ENCODE measurements at places on chromosomes 5 and 9.

DNA sequence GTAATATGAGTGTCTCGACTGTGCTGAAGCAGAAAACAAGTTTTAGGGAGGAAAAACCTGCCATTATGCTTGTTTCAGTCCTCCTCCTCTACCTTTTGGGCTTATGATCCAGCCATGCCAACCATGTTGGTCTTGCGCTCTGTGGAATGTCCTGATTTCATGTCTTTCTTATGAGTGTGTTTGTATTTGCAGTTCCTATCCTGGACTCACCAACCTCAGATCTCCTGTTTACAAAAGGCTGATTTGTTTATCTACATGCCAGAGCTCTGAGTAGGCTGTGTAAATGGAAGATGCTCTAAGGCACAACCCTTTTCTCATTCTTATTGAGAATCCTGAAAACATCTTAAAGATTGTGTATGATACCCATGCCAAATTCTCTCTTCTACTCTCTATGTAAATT lies 138.6 kb downstream of the ARHGEF28 start:
- no peak for DNase-seq

DNA sequence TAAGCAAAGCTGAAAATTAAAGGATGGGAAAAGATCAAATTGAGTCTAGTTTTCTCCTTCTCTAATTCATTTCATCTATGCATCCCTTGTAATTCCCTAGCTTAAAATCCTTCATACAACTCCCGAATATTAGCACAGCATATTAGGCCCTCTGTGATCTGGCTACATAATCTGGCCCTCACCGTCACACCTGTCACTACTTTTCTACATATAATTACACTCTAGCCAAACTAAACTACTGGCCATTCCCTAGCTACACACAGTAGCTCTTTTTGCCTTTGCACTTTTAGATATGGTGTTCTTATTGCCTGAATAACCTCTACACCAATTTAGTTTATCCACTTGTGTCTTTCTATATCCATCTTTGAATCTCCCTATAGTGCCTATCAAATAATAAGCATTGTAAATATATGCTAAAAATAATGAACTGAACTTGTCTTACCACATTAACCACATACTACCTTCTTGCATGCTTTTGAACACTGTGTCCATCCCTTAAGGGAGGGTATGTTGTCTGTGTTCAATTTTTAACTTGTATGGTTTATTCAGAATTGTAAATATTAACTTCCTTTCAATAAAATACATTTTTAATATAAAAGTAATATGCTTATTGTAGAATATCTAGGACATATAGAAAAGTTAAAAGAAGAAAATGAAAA lies 15.9 kb downstream of the RANBP6 start:
- no peak for DNase-seq

DNA sequence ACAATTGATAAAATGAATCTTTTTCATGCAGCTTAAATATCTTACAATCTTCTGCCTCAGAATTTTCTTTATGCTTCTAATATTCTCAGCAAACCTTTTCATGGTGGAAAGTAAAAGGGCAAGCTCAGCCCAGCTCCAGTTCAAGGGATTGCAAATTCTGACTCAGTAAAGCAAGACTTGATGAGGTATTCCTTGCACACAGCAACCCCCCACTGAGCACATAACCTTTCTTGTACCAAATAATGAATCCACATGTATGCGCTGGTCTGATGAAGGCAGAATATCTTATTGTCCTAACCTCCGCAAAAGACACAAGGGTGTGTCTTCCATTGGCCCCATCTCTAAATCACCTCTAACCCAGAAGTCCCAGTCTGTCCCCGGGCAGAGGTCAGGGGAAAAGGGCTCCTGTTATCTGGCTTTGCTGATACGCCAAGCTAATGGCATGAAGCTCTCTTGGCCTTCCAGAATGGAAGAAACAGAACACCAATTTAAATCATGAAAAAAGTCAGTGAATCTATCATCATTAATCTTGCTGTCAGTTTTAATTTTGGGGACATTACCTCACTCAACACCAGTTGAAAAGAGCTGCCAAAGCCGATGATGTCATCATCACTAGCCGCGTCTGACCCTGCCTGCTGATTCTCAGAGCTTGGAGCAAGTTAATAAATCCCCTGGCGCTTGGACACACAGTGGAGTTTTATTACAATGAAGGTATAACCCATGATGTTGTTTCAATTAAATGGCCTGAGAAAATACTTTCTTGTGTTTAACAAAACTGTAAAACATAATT lies 592.5 kb upstream of the CLINT1 start:
- DNase-seq, result no peak

DNA sequence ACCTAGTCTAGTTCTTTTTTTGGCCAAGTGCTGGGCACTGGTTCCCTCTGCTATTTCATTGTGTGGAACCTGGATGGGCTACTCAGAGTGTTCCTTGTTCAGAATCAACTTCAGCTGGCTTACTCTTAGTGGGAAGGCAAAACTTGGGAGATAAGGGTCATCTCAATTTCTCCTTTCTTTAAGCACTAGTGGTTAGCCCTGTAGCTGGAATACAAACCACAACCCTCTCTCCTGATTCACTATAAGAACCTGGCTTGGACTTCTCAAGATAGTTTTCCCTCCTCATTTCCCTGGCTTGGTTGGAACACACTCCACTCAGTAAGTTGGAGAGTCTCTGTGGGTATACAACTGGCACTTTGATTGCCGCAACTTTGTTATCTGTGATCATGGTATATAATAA lies 35.1 kb downstream of the GRIA1 start:
- no peak for DNase-seq

- DNase-seq, result no peak
These were observed 83.8 kb downstream of the SEMA4D start for GRCh38 chr9:89413963-89414638.

DNA sequence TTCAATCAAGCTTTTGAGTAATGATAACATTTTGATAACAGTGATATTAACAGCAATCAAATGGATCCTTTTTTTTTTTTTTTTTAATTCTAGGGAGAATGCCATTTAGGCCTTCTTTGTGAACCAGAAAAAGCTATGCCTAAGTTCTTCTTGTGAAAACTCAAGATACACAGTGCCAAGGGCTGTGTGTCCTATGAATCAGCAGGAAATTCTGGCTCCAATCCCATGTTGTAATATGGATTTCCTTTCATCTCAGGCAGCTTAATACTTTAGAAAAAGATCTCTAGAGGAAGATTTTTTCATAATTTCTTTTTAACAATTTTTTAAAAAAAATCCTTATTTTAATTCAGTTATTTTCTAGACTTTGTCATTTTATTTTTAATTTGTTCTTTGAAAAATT lies 96.1 kb downstream of the NUDT12 start:
- DNase-seq, result no peak

- DNase-seq, result no peak
These were observed 75.7 kb upstream of the SH3GL2 start for GRCh38 chr9:17503196-17503595.

DNA sequence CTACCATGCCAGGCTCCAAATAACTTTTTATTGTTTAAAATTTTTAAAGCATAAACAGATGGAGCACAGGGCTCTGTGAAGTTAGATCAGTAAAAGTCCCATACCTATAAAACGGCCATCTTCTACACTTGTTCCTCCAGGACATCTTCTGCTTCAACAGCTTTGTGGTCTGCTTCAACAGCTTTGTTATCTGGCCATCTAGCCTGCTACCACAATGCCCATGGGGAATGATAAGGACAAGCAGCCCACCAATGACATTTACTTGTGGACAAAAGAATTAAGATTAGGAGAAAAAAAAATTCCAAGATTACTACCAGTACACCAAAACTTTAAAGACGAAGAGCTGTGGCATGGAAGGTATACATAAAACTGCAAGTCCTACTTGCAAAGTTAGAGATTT lies 2.2 kb upstream of the VPS13A start:
- DNase-seq, result no peak

GRCh38 chr5:337563-338130 lies 16.1 kb downstream of the AHRR start:
- DNase-seq, result no peak

GRCh38 chr5:173618927-173619519 lies 2.6 kb upstream of the BOD1 start:
- DNase-seq, result no peak

DNA sequence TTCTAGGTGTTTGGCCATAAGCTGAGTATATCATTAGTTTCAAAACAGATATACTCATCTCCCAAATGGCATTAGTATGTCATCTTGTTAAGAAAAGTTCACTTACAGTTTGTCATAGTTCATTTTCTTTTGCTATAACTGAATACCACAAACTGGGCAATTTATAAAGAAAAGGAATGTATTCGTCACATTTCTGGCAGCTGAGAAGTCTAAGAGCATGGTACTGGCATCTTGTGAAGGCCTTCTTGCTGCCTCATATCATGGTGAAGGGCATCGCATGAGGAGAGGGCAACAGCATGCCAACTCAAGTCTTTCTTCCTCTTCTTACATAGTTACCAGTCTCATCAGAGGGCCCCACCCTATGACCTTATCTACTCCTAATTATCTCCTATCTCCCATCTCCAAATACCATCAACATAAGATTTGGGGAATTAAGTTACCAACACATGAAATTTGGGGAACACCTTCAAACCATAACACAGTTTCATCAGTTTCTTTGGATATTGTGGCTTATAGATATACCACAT lies 20.4 kb upstream of the ITGA1 start:
- DNase-seq, result no peak

DNA sequence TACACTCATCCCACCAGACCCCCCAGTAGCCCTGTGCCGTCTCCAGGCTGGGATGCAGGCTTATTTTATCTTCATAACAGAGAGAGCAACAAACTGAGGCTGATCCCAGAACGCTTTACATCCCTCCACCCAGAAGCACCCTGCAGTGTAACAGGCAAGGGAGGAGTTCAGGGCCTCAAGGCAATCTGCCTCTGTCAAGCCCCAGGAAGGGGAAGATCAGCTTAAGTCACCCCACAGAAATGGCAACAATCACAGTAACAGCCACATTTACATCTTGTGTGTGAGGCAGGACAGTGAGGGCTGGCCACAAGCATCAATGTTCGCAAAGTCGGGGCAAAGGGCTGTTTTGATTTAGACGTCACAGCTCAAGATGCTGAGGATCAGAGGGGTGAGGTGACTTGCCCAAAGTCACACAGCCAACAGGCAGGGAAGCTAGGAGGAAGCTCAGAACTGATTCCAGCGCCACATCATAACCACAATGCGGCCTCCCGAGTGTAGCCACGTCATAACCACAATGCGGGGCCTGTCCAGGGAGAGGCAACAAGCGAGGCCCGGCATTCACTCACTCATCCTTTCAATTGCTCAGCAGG lies 14.4 kb downstream of the STK10 start:
- DNase-seq, result no peak

- no peak for DNase-seq
These were observed 36.4 kb downstream of the FSD1L start for GRCh38 chr9:105484226-105484625.

DNA sequence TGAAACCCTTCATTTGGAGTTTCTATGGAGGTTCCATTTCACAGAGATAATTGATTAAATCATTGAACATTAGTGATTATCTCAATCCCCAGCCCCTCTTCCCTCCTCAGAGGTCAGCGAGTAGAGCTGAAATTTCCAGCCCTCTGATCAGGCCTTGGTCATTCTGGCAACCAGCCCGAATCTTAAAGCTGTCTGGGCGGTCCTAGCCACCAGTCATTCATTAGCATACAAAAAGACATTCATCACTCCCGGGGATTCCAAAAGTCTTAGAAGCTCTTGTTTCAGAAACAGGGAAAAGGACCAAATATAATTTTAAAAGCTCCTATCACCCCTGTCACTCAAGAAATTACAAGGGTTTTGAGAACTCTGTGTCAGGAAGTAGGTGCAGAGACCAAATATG lies 41.3 kb downstream of the ZNF474 start:
- DNase-seq, result no peak

GRCh38 chr5:112681481-112681908 lies 56.2 kb upstream of the APC start:
- DNase-seq, result no peak

- peak; percentile 73 for DNase-seq
These were observed 31.6 kb upstream of the F2RL1 start for GRCh38 chr5:76787237-76787636.

DNA sequence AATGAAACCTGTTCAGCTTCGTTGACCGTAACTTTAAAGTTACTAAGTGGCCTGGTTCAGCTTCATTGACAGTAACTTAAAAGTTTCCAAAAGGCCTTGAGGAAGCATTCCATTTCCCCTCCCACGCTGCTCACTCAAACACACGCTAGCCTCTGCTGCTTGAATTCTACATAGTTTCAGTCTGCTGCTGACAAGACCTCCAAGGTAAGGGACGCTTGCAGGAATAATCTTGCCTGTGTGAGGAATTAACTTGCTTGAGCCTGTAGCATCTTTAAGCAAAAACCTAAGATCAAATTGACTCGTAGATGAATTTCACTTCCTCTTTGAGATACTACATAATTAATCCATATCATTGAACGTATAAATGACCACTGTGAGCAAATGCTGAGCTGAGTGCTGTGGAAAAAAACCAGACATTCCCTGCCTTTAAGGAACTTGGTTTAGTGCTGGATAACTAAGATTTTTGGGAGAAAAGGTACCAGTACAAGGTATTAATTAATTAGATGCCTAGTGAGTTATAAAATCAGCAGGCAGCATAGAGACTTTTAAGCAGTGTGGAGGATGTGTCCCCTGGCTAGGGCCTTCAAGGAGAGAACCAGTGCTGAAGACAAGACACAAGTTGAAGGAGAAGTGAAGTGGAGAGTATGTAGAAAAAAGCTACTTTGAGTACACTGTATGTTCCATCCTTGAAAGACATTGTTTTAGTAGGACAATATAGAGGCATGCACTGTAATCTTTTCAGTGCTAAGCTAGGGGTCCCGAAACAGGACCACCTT lies 39.2 kb downstream of the GRAMD2B start:
- DNase-seq, result no peak

DNA sequence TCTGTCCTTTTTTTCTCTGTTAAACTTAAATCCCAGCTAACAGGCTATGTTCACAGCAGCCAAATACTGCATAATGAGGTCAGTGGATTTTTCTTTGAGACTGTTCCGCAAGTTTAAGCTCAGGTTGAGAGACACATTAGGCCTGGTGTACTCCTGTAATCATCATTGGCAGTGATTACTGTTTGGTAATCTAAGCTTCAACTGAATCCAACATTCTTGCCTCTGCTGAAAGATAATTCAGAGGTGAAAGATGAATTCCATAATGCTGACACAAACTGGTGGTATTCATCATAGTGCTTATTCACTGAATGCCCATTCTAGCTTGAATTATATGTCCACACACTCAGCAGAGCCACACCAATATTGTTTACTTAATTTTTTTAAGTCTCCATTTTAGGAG lies 108.5 kb downstream of the NFIB start:
- no peak for DNase-seq

- DNase-seq, result no peak
These were observed 241.7 kb upstream of the NR4A3 start for GRCh38 chr9:99579964-99580363.

GRCh38 chr5:143341807-143342570 lies 61.5 kb downstream of the NR3C1 start:
- DNase-seq, result no peak

DNA sequence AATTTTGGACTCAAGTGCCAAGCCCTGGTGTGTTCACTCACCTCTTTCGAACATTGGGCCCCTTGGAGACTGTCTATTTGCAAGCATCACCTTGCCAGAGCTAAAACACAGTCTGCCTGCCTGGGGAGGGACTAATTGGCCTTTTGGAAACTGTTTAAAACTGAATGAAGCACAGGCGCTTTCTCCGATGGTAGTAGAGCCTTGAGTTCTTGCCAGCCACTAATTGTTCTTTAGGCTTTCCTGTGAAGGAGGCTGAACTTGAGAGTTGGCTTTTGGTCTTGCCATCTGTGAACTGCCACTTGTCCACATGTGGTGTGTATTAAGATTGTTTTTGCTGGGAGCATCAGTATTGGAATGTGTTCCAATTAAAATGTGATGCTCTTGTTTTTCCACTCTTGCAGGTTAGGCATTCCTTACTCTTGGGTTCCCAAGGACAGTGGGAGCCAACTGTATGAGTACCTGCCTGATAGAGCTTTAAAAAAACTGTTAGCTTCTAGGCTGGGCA lies 26.0 kb downstream of the GARNL3 start:
- DNase-seq, result no peak

Measured in sciatic nerve (tissue), 2 donors.